IMR-90 (cell line): ENCODE measurements at places on chromosomes 13 and 19.
A peak's percentile ranks its signal among the peaks of the same experiment; 100 is the strongest.

DNA sequence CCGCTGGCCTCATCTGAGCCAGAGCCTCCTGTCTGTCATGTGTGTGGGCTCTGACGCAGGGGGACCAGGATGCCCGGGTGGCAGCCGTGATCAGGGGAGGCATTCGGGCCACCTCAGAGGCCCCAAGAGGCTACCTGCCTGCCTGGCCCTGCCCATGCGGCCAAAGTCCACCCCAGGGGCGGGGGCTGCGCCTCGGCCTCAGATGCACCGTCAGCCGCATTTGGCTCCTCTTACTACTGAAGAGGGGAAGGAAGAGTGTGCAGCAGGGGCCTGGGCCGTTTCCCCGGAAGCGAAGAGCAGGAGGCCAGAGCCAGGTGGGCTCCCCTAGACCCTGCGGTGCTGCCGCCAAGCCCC is 34.0 kb downstream of the C13orf46 start:
- no peak for DNase-seq

- no peak for DNase-seq
Measured at GRCh38 chr13:107427536-107427935, 787.8 kb downstream of the LIG4 start.

GRCh38 chr13:20667857-20668437 is 35.6 kb upstream of the IL17D start:
- peak; percentile 3 for DNase-seq

- no peak for DNase-seq
Measured at GRCh38 chr19:30017172-30017571, 75.1 kb downstream of the URI1 start.

GRCh38 chr19:38211151-38211591 is 12.9 kb downstream of the DPF1 start:
- DNase-seq: no peak

DNA sequence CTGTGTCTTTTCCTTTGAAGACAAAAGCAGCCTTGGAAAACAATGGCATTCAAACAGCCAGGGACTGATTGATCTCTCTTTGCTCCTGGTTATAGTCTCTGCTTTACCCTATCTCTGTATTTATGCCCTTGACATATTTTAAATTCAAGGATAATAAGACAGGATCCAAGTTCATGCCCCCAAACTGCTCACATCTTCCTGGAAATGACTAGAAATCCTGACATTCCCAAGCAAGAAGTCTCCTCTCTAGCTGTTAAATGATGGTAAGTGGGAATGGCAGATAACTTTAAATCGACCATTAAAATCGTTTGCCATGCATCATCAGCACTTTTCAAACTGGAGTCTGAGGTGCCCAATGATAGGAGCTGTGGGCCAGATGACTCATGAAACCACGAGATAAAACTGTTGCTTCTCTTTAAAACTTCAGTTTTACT is 435.6 kb downstream of the FOXO1 start:
- DNase-seq: no peak

- no peak for DNase-seq
Measured at GRCh38 chr13:33682020-33682564, 135.9 kb upstream of the RFC3 start.

- no peak for DNase-seq
Measured at GRCh38 chr19:17001603-17002183, 24.9 kb downstream of the CPAMD8 start.

DNA sequence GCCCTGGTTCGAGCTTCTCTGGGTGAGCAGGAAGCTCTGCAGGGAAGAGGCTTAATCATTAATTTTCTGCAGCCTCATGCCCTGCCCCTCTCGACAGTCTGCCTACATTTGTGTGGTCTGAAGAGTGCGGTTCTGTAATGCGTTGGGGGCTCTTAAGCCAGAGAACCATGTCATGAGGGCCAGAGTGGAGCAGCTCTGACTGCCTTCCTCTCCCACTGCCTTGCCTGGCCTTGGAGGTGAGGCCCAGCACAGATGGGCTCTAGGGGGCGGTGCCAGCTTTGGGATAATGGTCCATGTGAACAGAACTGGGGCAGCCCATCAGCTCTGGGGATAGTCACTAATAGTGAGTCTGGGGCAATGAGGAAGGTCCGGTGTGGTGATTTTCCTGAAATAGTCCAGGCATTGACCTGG is 5.7 kb downstream of the FGF9 start:
- DNase-seq: no peak

DNA sequence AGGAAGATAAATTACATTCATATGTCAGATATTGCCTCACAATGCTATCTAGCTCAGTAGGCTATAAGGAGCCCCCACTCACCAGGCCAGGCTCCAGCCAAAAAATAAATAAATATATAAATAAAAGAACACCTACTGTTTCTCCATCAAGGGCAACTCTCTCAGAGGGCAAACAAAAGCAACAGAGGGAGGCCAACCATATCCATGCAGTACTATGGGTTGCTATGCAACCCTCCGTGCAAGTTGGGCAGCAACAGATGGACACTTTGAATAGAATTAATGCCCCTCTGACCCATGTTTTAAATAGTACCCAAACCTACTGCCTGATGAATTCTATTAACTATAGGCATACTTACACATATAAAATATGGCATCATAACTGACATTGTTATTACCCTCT is 279.8 kb upstream of the EDNRB start:
- no peak for DNase-seq

DNA sequence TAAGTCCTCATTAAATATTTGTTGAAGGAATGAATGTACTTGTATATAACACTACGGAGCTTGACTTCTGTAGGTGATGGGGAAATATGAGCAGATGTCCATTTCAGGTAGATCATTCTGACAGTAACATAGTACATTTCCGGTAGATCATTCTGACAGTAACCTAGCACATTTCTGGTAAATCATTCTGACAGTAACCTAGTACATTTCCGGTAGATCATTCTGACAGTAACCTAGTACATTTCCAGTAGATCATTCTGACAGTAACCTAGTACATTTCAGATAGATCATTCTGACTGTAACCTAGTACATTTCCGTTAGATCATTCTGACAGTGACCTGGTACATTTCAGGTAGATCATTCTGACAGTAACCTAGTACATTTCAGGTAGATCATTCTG is 2.5 kb downstream of the PHF11 start:
- DNase-seq: no peak

DNA sequence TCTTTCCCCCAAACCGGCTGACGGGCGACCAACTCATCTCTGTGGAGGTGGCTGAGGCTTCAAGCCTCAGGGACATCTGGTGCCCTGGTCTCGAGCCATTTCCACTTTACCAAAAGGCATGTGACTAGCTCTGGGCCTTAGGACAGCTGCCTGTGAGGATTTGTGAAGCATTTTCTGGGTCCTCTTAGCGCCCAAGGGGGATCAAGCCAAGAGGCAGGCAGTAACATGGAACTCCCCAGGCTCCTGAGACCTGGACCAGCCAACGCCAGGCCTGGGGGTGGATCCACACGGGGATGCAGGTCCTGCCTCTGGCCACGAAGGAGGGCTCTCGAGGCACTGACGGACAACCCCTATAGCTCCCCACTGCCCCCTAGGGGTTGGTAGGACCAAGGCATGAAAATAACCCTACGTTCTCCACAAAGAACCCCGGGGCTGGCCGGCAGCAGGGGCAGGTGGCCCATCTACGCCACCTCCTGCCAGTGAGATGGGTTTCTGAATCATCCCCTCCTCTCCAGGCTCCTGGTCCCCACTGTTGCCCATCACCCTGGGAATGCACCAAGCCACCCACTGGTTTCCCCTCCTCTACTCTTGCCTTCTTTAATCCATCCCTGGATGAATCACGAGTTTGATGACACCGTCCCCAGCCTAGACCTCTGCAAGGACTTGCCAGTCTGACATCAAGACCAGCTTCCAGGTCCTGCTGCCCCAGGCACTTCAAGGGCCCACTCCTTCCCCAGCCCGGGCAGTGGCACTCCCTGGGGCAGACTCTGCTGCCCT is 7.0 kb upstream of the MYDGF start:
- DNase-seq: peak; percentile 35

GRCh38 chr13:48175185-48175584 is 57.8 kb upstream of the ITM2B start:
- DNase-seq: no peak

GRCh38 chr13:34655554-34655953 is 286.5 kb upstream of the NBEA start:
- no peak for DNase-seq

- DNase-seq: peak; percentile 77
Measured at GRCh38 chr13:45119469-45119990, 780 bp upstream of the GTF2F2 start.

DNA sequence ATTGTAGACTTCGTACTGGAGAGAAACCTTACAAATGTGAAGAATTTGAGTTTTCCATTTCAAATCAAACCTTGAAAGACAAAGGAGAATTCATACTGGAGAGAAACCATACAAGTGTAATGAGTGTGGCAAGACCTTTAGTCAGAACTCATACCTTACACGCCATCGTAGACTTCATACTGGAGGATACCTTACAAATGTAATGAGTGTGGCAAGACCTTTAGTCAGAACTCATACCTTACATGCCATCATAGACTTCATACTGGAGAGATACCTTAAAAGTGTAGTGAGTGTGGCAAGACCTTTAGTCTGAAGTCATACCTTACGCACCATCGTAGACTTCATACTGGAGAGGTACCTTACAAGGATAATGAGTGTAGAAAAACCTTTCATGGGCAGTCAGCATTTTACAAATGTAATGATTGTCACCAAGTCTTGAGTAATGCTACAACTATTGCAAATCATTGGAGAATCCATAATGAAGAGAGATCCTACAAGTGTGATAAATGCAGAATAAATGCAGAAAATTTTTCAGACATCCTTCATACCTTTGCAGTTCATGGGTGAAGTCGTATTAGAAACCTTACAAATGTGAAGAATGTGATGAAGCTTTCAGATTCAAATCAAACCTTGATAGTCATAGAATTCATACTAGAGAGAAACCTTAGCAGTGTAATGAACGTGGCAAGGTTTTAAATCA is 14.7 kb downstream of the ZNF765 start:
- DNase-seq: no peak

- no peak for DNase-seq
Measured at GRCh38 chr13:32588736-32589135, 2.5 kb downstream of the PDS5B start.

DNA sequence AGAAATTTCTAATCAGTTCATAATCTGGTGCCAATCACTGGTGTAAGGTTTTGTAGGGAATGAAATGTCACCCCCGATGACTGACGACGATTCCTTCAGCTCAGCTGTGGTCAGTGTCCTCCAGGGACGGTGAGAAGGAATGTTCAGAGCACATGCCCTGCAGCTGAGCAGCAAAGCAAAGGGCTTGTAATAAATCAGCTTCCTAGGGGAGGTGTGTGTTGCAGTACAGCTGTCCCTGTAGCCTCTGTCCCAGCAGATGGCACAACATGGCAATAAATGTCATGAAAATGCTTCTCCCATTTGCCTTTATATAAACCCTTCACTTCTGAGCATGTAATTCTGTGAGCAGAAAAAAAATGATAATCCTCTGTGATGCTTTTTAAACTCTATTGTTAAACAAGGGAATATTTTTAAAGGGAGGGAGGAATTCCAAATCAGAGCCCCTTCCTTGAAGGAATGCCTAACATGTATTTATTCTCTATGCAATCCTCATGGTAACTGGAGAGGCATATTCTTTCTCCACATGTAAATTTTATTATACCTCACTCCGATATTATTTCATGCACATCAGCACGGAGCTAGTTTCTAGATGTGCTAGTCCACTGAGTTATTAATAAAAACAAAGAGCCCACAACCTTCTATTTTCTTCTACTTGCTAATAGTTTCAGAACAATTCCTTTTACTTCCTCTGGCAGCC is 102.5 kb downstream of the FAM216B start:
- DNase-seq: peak; percentile 33

DNA sequence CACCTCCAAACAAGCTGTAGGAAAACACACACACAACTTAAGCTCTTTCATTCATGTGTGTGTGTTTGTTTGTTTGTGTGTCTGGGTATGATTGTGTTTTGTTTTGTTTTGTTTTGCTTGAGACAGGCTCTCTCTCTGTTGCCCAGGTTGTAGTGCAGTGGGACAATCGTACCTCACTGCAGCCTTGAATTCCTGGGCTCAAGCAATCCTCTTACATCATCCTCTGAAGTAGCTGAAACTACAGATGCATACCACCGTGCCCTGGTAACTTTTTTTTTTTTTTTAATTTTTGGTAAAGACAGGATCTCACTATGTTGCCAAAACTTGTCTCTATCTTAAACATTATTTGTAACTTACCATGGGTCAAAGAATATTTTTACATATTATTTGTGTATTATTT is 431.7 kb downstream of the SLITRK1 start:
- no peak for DNase-seq

DNA sequence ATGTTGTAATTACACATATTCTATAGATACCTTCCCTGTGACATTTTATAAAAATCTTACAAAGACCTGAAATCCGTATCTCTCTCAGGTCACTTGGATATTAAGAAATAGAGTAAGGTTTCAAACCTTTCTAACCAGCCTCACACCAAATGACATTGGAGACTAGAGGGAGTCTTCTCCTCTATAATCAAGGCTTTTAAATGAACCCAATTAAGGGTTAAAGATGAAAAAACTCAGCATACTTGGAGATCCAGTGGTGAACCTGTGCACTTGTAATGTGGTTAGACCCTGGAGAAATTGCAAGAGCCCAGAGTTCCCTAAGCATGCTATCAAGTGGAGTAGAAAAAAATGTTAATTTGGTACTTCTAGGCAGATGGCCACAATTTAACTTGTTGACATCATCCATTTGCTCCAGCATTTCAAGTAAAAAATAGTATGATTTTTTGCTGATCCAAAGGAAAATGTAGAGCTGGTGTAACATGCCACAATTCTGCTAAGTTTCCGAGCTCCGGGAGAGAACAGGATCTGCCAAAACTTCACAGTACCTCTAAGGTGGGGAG is 554.1 kb upstream of the MIR17HG start:
- no peak for DNase-seq

DNA sequence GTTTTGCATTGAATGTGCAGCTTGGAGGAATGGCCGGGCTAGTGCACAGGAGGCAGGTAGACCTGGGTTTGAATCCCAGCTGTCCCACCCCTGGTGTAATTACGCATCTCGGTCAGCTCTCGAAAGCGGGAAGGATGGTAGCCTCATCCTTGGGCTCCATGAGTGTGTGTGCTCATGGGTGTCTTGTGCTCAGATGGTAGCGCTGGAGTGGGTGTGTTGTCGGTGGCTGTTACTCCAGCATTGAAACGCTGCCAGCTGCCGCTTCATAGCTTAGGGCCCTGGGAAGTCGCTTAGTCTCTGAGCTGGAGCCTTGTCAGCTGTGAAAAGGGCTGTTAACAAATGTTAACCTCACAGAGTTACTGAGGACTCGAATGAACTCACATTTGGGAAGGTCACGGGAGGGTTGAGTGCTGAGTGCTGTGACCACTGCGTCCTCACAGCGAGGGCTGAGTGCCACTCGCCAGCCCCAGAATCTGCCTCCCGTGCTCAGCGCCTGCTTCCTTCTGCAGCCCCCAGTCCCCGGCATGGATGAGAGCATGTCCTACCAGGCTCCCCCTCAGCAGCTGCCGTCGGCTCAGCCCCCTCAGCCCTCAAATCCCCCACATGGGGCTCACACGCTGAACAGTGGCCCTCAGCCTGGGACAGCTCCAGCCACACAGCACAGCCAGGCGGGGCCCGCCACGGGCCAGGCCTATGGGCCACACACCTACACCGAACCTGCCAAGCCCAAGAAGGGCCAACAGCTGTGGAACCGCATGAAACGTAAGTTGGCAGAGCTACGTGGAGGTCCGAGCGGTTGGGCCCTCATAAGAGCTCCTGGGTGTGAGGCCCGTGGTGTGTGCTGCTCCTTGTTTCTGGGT is 5.2 kb downstream of the LENG8 start:
- no peak for DNase-seq
